DMS153 (cell line): ENCODE measurements at places on chromosomes 16 and 17.

- DNase-seq: no peak
Observed at GRCh38 chr16:12317856-12318537, 341.5 kb downstream of the SNX29 start.

DNA sequence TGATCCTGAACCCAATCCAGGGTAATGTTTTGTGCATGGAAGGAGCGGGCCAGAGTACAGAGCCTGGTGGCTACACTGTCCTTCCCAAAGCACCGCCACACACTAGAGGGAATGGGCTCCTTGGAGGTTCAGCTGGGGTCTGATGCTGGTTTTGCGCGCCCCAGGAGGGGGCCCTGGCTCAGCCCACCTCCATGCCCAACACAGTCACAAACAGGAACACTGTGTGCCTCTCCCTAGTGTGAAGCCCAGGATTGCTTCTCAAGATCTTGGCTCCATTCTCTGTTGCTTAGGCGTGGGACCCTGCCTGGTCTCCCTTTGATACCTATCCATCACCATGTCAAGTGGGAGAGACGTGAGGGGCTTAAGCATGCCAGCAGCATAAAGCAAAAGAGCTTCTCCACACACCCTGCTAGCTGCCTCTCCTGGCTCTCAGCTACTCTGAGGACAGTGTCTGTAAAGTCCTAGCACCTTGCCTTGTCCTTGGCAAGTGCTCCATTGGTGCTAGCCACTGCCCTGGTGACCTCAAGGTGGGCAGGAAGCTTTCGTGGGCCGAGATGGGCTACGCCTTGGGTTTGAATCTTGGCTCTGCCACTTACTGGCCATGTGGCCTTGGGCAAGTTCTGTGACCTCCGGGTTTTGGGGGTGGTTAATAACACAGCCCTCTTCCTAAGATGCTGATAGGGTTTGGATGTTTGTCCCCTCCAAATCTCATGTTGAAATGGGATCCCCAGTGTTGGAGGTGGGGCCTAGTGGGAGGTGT is 122.2 kb downstream of the C16orf78 start:
- no peak for DNase-seq

- no peak for DNase-seq
Observed at GRCh38 chr16:70151391-70151790, 22.2 kb upstream of the CLEC18C start.

DNA sequence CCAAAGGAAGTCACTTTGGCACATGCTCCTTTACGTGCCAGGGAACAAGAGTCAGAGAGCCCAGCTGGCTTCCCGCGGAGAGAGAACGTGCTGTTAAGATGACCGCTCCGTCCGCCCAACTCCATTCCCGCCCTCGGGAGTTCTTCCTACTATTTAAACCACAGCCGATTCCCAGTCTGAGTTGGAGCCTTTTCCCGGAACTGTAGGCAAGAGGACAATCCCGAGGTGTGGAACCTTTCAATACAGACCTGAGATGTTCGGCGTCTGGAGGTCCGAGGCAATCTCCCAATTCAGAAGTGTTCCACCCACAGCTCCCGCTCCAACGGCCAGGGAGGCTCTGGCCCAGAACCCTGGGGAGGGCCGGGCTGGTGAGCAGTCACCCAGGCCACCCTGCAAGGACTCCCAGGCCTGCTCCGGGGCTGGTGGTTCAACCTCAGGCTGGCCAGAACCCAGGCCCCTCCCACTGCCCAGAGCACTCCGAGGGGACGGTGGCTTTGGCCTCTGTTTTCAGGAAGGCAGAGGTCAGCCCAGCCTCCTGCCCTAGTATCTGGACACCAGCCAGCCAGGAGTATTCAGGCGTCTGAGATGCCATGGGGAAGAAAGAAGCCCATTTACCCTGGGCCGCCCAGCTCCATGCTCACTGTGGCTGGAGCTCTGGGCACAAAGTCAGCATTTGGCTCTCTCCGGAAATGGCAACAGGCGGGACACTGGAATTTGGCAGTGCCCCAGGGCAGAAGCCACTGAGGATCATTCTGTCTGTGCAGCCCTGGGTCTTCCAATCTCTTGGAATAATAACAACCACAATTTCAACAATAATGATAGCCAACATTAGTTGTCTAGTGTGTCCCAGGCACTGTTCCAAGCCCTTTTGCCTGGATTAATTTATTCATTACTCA is 21.4 kb downstream of the EMP2 start:
- DNase-seq: no peak

GRCh38 chr16:31055613-31056012 is 18.4 kb downstream of the ZNF668 start:
- no peak for DNase-seq

DNA sequence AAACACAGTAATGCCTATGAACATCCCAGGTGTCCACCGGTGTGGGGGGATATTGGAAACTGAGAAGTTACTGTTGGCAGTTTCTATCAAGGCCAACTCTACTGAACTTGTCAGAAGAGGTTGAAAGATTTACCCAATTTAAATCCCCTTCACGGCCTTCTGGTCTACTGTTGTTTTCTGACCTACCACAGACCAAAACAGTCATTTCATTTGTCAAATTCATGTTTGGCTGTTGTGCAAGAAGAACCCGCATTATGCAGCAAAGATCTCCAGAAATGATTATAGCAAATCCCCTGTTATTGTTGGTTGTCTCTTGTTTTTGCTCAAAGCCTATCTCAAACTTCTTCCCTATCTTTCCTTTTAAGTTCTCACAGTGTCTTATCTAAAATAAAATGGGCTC is 73.1 kb upstream of the MAF start:
- no peak for DNase-seq

- DNase-seq: no peak
Observed at GRCh38 chr17:74452841-74453661, 13.4 kb upstream of the CD300A start.

GRCh38 chr16:83994703-83995102 is 26.7 kb downstream of the NECAB2 start:
- no peak for DNase-seq

GRCh38 chr17:44983563-44983962 is 15.5 kb upstream of the C1QL1 start:
- DNase-seq: no peak

DNA sequence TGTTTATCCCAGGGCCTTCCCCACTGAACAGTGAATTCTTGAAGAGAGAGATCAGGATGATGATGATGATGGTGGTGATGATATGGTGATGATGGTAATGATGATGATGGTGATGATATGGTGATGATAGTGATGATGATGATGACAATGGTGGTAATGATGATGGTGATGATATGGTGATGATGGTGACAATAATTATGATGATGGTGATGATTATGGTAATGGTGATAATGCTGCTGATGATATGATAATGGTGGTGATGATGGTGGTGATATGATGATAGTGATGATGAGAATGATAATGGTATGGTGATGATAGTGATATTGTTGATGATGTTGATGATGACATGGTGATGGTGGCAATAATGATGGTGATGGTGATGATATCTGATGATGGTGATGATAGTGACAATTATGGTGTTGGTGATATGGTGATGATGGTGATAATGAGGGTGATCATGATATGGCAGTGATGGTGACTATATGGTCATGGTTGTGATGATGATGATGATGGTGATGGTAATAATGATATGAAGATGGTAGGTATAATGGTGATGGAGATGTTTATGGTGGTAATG is 99.9 kb downstream of the HAPSTR1 start:
- DNase-seq: no peak

- no peak for DNase-seq
Observed at GRCh38 chr17:67021743-67022450, 22.5 kb upstream of the CACNG1 start.

DNA sequence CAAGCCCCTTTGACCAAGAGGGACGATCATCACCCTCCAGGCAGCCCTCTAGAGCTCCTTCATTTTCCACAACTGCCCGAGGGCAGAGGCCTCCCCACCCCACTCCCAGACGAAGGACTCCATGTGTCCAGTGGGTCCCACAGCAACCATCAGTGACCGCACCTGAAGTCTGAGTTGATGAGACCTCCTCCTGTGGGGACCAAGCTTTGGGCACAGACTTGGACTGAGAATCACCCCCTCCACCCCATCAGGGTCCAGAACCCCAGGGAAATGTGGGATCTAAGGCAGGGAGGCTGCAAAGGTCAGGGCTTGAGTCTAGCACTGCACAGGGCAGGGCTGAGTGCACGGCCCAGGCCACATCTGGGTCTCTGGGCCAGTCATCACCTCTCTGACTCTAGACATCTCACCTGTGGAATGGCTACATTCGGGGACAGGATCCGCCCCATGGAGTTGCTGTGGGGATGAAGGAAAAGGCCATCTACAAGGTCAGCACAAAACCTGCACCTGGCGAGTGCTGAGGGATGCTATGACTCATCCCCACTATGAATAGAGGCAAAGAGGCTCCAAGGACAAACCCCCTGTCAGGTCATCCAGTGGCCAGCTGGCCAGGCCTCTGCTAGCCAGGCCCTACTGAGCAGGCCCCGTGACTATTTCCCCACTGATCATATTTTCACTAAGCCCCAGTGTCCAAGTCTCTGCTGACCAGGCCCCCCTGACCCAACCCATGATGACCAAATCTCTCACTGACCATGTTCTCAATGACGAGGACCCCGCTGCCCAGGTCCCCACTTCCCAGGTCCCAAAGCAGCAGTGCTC is 38.4 kb downstream of the TNFRSF13B start:
- DNase-seq: no peak

GRCh38 chr16:30356401-30357084 is 1.4 kb upstream of the CD2BP2 start:
- DNase-seq: peak; percentile 22

- DNase-seq: no peak
Observed at GRCh38 chr17:34122515-34122914, 132.6 kb upstream of the CCL2 start.

DNA sequence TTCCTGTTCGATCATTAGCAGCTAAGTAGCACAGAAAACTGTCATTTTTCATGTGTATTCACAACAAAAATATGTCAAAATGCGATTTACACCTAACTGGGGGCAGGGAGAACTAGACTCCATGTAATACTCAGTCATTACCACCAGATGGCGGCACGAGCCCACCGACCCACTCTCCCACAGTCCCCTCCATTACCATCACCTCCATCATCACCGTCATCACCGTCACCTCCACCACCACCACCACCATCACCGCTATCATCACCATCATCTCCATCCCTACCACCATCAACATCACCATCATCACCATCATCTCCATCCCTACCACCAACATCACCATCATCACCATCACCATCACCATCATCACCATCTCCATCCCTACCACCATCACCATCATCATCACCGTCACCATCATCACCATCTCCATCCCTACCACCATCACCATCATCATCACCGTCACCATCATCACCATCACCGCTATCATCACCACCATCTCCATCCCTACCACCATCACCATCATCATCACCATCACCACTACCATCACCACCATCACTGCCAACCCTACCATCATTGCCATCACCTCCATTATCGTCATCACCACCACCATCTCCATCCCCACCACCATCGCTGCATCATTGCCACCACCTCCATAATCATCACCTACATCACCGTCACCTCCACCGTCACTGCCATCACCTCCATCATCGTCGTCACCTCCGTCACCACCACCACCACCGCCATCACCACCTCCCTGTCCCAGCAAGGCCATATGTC is 14.4 kb downstream of the NDUFAF8 start:
- no peak for DNase-seq

DNA sequence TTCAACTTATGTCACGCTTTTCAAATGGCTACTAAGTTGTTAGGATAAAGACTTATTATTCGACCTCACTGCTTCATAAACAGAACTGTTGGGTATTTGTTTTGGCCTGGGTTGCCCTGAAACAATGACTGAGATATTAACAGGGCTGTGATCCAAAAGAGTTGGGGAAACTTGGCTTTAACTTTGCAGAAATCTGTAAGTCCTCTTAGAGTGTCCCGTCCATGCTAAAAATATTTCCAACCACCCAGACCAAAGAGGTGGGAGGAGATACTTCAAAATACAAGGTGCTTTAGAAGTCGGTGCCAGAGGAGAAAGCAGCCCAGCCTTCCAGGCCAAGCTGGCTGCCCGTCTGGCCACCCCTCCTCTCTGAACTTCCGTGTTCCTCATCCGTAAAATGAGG is 16.1 kb upstream of the SPATA32 start:
- DNase-seq: no peak

- DNase-seq: no peak
Observed at GRCh38 chr17:37744961-37745800, at the start of gene HNF1B. Gene HNF1B (minus strand): TSS chr17:37745059. CDS start chr17:37744884, 175 bp downstream.

DNA sequence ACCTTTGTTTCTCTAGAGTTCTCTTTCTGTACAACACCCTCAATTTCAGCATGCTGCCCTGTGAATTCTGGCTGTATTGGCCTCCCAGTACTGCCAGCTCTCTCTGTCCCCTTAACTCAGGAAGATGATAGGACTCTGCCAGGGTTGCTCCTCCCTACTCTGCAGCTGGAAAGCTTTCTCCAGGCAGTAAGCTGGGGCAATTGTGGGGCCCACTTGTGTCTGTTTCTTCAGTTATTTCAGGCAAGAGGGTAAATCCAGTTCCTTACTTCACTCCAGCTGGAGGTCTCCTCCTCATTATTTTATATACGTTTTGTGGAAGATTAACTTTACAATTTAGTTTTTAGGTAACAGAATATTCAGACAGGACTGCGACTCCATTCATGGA is 9.9 kb downstream of the C17orf100 start:
- DNase-seq: no peak

- no peak for DNase-seq
Observed at GRCh38 chr16:62254847-62255246, 218.6 kb upstream of the CDH8 start.

- no peak for DNase-seq
Observed at GRCh38 chr16:24745791-24746190, 16.3 kb downstream of the TNRC6A start.

DNA sequence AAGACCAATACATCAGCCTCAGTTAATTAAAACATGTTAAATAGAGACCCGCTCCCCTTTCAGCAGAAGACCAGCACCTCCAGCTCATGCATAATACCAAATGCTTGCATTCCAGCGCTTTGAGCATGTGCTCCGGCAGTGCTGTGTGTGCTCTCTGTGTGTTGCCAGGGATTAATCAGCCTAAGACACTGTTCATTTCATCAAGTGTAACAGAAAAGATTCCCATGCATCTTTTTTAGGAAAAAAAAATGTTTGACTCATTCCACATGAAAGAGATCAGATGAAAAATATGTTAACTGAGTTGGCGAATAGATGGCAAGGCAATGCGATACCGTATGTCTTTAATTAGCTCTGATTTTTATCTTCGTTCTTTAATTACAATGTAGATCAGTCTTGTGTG is 187.6 kb downstream of the RPTOR start:
- DNase-seq: no peak

- DNase-seq: peak; percentile 61
Observed at GRCh38 chr16:72124761-72125634, 31.4 kb downstream of the DHX38 start.

- DNase-seq: peak; percentile 86
Observed at GRCh38 chr17:74452033-74452840, 14.2 kb upstream of the CD300A start.

- no peak for DNase-seq
Observed at GRCh38 chr17:41402161-41402560, 4.8 kb upstream of the KRT31 start.
